Epithelial cell of prostate (primary cell): ENCODE measurements at places on chromosomes 7 and 10.

- DNase-seq: no peak
Measured at GRCh38 chr7:99224899-99225265, 17.0 kb upstream of the KPNA7 start.

DNA sequence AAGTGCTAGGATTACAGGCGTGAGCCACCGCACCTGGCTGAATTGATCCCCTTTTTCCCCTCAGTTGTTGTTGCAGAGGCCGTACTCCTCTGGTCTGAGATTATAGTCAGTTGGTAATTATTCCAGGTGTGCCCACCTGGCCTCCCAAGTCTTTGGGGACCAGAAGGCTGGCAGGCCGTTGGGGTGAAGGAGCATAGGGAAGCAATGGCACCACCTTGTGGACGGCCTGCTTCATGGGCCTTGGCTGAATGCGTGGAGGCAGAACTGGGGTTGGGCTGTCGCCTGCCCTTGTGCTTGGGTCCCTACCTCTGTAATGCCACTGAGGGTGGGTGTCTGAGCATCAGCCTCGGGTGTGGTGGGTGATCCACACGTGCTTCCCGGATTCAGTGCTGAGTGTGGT lies 125.7 kb downstream of the RGS10 start:
- DNase-seq: no peak

DNA sequence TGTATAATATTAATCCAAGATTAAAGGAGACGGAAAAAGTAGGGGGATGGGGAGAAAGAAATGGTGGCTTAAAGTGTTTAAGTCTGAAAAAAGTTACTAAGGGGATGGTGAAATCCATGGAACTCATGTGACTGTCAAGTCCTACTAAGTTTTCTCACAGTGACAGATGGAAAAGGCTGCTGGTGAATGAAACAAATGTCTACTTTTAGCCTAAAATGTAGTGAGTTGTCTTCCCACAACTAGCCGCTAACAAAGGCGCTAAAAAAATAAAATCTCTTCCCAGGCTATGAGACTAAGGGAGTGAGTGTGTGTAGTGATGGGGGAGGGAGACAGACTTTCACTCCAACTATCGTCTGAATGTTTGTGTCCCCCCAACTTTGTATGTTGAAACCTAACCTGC lies 12.6 kb downstream of the VIM start:
- no peak for DNase-seq

GRCh38 chr10:60003651-60004523 lies 97.5 kb upstream of the CCDC6 start:
- no peak for DNase-seq

GRCh38 chr7:45451342-45452035 lies 122.7 kb upstream of the ADCY1 start:
- DNase-seq: peak; percentile 8

- no peak for DNase-seq
Measured at GRCh38 chr10:87845624-87845998, 17.7 kb downstream of the KLLN start.

DNA sequence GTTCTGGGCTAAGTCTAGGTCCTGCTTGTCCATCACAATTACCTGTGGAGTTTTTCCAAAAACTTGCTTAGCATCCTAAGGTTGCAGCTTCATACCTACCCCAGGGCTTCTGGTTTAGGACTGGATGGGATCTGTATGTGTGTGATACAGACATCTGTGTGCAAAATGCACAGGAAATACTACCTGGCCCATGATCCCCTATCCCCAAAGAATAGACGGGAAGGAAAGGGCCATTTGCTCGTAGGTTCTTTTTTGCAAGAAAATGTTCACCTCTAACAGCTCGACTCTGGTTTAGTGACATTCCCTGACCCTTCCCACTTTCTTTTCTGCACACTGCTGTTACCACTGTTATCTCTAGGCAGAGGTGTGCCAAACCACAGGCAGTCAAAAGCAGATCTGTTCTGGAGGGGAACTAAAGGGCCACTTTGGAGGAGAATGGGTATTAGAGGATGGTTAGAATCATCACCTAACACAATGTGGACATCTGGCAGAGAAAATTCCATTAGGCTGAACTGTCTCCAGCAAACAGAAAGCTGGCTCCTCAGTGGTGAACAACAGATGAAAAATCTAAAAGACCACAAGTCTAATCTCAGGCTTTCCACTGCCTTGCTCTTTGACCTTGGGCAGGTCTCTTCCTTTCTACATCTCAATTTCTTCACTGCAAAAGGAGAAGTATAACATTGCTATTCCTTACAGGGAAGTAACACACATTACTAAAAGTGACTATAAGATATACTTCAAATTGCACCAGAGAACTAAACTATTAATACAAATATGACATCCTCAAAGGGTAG lies 107.4 kb downstream of the UBE2H start:
- DNase-seq: no peak

GRCh38 chr10:93254180-93254853 lies 180.6 kb downstream of the CYP26A1 start:
- DNase-seq: no peak

DNA sequence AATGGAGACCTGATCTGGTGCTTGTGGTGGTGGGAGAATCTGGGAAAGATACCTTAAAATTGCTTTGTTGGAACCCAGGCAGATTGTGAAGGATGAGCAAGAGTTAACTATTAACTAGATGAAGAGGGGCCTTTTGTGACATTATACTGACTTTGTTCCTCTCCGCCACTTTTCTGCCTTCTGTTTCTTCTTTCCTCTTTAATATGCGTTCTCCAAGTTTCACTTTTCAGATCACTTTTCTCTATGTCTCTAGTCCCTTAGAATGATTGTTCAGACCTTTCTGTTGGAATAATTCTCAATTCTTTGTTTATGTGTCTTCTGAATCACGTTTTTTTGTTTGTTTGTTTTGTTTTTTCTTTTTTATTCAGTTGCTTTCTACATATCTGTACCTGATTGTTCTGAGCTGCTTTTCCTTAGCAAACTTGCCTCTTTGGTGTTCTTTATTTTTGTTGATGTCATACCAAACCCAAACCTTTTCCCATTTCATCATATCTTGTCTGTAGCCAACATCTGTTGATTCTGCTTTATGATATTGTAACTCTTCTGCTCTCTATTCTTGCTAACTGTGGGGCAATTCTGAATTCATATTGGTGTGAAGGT lies 2.8 kb downstream of the BMPR1A start:
- no peak for DNase-seq

- no peak for DNase-seq
Measured at GRCh38 chr10:99329304-99329553, at the start of gene CNNM1. Gene CNNM1, plus strand, starts transcription at chr10:99329356. Its CDS starts 32 bp downstream, at chr10:99329388.

GRCh38 chr10:89887406-89887805 lies 186.0 kb downstream of the KIF20B start:
- DNase-seq: no peak

DNA sequence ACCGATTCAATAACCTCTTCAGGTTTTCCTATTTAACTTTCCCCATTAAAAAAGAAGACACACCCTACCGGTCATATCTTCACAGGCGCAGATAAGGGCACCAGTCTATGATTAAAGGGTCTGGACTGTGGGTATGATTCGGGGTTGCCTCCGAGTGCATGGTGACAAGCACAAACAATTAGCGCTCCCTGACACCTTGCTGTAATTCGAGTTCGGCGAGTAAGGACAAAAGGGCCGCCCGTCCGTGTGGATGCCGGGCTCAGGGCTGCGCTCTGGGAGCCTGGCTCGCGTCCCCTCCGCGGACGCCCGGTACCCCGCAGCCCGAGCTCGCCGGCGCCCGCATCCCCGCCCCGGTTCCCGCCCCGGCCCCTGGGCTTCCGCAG lies 111.9 kb upstream of the RHEB start:
- no peak for DNase-seq

DNA sequence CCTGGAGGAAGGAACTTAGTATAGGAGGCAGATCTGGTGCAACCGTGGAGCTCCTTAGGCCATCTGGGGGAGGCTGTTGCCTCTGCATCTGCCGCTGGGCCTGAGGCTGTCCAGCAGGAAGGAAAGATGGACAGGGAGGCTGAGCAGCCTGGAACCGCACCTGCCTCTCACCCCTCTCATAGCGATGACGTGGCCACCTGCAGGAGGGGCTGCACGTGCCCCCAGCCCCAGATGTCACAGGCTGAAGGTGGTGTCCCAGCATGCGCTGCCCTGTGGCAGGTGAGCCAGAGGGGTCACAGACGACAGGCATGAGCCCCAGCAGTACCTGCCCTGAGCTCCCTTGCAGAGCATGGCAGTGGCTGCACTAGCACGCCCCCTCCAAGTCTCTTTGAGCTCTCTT lies 283.9 kb downstream of the ACTR3B start:
- no peak for DNase-seq

DNA sequence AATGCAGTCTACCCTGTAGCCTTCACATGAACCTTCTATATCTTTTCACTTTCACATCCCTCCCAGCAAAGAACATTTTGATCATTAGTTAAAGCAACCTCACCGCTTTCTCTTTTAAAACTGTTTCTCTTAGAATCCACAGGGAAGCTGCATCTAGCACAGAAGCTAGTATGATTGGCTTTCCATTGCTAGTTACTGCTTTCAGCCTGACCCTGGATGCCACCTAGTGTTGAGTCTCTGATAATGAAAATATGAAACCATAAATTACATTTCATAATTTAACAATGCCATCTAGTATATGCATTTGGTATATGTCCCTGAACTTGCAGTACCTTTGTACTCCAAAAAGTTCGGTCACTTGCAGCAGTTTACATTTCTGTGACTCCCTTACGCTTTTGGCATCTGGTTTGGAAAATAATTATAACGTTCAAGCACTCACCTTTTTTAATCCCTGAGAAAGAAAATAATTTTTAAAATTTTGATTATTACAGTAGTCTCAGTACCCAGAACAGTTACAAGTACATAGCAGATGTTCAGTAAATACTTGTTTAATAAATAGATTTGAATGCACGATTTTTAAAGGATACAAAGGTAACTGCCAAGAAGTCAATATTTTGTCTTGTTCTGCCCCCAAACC lies 22.7 kb downstream of the CISD1 start:
- no peak for DNase-seq

DNA sequence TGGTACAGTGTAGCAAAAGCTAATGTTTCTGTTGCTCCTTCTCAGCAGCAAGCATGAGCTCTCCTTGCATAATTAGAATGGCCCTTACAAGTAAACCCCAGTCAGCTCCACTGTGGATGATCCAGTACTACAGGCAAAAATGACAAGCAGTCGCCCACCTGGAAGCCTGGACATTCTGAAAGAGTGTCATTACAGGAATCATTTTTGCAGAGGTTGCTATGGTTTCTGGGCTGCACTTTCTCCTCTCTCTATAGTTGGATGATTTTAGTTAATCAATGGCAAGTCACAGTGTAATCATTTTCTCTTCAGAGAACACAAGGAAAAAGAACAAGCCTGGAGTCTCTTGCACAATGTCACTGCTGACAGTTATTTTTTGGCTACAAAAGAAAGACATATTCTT lies 102.9 kb upstream of the MYO3A start:
- DNase-seq: no peak

DNA sequence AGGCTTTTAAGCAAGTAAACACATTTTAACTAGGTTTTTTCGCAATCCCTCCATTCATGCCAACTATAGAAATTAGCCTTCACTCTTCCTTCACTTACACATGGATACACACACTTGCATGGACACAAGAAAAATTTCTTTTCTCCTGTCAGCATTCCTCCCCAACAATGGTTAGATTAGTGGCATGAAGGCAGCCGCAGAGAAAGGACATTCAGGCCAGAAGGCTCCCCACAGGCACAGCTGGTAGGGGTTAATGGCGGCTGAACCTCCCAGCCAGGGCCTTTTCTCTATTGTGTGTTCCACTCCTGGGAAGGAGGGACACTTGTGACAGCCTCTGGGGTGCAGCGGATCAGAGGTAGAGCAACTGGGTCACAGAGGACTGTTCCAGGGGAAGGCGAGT lies 255.0 kb upstream of the SP8 start:
- no peak for DNase-seq

GRCh38 chr10:129090618-129091366 lies 376.2 kb upstream of the MGMT start:
- no peak for DNase-seq

DNA sequence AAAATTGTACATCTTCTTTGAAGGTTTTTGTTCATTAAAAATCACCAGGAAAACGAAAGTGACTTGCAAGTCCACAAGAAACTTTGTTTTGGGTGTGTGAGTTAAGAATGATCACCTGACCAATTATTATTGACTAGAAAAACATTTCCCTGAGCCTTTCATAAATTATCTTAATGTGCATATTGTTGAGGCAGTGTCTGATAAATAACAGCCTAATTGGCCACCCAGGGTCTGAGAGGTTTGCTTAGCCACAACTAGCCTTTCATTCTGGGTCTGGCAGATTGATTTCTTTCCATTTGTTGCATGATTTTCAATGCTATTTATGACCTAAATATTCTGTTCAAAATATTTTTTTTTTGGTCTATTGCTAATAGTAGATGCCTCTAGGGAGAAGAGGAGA lies 152.8 kb downstream of the AUTS2 start:
- no peak for DNase-seq

DNA sequence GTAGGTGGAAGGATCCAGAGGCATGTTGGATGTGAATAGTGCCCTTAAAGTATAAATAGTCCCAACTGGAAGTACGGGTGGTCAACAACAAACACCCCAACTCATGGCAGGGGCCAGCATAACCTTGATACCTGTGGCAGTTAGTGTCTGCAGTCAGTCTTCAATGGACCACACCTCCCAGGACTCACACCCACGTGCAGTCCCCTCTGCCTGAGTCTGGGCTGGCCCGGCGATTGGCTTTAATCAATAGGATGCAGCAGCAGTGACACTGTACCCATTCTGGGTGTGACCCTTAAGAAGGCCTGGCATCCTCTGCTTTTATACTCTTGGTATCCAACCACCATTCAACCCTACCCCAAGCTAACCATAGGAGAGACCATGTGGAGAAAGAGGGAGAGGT lies 18.6 kb downstream of the DRGX start:
- no peak for DNase-seq

- no peak for DNase-seq
Measured at GRCh38 chr10:99619090-99619800, 994 bp downstream of the SLC25A28 start.

GRCh38 chr10:71880425-71881306 lies 29.6 kb upstream of the PSAP start:
- no peak for DNase-seq

DNA sequence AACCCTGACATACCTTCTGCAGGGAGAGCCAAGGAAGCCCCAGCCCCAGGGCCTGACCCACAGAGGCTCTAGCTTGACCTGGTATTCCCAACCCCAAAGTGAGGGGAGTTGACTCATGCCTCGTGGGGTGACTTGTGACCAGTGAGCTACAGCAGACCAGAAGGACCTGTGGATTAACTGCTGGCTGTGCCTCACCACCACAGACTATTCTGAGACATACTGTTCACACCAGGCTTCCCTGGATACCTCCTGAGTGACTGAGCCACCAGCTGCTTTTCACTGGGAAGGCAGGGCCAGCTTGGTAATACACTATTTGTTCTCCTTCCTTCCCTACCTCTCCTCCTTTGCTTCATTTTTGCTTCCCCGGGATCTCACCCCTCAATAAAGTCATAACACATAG lies 7.3 kb downstream of the PLXNA4 start:
- no peak for DNase-seq

DNA sequence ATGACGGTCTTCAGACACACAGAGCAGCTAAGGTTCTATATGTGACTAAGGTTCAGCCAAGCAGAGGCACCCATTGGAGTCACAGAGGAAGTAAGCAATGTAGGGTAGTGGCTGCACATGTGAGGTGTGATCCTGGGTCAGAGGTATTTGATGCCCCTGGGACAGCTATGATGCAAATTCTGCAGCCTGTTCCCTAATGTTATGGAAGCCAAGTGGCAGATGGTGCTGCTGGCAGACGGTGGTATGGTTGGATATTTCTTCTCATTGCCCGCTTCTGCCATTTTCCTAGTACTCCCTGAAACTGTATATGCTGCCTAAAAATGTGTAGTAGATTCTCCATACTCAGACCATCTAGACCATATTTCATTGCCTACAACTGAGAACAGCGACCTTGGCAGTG lies 7.2 kb downstream of the TAS2R16 start:
- no peak for DNase-seq
